RCC 7860 (cell line): ENCODE measurements at places on chromosomes 7 and 10.

DNA sequence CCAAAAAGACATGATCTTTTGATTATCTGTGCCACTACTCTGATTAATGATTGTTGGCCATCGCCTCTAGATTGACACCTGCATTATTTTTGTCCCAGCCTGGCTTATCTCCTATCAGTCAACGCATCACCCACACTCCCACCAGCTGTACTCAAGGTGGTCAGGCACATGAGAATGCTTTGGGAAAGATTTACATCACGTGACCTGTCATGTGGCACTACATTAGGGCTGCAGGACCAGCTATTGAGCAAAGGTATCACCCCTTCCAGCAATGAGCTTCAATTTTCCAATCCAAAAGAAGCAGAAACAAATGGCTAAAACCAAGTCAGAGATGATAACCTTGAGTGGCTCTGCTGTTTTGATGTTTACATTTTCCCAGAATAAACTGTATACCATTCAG lies 204.3 kb downstream of the PLXNA4 start:
- DNase-seq, result no peak

DNA sequence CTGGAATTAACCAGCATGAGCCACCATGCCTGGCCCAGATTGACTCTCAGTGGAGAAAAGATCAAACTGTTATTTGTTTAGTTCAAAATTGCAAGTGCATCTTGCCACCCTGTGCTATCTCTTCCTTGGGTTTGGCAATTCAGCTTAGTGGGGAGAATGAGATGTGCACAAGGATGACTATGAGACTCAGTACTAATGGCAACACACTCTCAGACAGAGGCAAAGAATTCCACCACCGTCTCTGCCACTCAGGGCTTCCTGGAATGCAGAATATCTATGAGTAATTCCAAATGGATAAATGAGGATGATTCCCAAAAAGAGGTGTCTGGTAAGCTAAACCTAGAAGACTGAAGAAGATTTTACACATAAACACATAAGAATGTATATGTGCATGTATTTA lies 525.8 kb downstream of the NRG3 start:
- no peak for DNase-seq

DNA sequence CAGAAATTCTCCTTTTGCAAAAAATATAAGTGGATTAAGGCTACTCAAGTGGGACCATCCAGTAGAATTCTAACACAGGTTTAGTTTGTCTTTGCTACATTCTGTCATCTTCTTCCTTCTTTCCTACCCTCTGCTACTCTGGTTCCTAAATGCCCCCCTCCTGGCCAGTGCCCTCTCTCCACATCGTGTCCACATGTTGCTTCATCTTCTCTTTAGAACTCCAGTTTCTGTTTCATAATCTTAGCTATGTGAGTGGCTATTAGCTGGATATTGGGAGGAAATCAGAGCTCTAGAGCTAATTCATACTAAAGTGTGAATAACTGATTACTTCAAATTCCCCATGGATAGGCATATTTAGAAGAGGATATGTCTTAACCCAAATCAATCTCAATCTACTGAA lies 528.5 kb downstream of the LRMDA start:
- no peak for DNase-seq

GRCh38 chr10:86317949-86318725 lies 48.5 kb downstream of the GRID1 start:
- no peak for DNase-seq

- no peak for DNase-seq
These were observed 959.5 kb downstream of the GRID1 start for GRCh38 chr10:85407088-85407487.

DNA sequence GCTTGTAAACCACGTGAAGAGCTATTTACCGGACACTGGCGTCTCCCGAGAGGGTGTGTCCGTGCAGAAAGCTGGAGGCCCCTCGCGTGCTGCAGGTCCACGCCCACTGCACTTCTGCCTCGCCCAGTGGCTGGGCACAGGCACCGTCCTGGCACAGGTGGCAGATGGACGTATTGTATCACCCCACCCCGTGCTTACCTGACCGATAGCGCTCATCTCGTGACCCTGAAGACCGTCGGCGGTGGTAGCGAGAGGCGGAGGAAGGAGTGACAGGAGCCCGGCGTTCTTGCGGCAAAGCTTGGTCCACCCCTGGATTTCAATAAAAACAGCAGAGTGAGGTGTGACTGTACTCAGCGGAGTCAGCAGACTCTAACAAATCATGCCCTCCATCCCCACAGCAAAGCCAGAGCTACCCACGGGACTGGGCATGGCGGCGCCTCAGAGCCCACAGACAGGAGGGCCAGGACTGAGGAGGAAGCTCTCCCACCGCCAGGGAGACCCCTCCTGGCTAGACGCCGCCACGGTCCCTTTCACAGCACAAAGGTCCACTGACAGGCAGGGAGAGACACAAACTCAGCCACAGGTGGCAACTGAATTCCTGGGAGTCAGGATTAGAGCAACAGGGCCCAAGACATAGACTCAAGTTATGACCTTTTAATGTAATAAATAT lies 217.1 kb downstream of the DIP2C start:
- no peak for DNase-seq

- DNase-seq, result peak; percentile 77
These were observed 135.4 kb downstream of the LRRC4 start for GRCh38 chr7:127895814-127896280.

GRCh38 chr10:47360419-47361040 lies 12.4 kb downstream of the RBP3 start:
- DNase-seq, result no peak

- no peak for DNase-seq
These were observed 234.2 kb downstream of the WDR11 start for GRCh38 chr10:121085367-121085766.
